ENCODE measurements at places on chromosomes 7 and 10.

GRCh38 chr7:101691822-101692384 is 62.8 kb upstream of the MYL10 start:
- no peak for DNase-seq

DNA sequence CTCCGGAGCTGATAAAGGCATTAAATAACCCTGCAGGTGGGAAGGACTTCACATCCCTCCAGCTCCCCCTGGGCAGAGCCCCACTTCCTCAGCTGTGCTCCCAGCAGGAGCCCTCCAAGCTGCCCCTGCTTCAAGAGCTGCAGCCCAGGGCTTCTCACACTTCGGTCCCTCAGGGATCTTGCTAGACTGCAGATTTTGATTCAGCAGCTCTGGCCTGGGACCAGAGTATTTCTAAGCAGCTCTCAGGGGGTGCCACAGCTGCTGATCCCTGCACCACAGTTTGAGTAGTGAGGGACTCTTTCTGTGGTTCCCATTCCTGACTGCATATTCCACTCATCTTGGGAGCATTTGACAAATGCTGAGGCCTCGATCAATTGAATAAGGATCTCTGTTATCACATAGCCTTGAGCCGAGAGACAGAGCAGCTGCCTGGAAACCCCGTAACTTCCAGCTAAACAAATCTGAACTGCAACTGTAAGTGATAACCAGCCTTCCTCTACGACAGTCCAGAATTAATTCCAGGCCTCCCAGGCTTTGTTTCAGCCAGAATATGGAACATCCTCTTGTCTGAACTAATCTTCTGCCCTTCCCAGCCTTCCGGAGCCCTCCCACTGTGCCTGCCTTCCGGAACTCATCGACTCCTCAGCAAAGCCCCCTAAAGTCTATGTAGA is 161.4 kb downstream of the CCDC3 start:
- DNase-seq = no peak

GRCh38 chr7:39133088-39133487 is 155.4 kb downstream of the POU6F2 start:
- DNase-seq = no peak

- DNase-seq = no peak
These were observed 303.5 kb downstream of the NEBL start for GRCh38 chr10:20593649-20594048.

GRCh38 chr10:22268503-22268902 is 47.7 kb upstream of the COMMD3 start:
- no peak for DNase-seq

DNA sequence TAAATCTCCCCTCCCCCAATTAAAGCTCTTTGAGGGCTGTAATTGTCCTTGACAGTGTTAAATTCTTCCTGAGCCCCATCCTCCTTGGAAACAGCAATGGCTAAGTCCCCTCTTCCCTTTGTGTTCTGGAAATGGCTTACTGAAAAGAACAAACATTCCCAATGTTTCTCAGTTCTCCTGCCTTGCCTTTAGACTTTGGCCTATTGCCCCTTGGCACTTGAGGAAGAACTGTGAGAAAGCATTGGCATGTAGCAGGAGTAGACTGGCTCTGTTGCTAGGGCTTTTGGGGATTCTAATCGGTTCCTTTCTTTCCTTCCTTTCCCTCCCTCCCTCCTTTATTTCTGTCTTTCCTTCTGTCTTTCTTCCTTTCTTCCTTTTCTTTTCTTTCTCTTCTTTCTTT is 463.3 kb upstream of the PODXL start:
- no peak for DNase-seq

- no peak for DNase-seq
These were observed 50.2 kb upstream of the PODXL start for GRCh38 chr7:131606346-131607290.

DNA sequence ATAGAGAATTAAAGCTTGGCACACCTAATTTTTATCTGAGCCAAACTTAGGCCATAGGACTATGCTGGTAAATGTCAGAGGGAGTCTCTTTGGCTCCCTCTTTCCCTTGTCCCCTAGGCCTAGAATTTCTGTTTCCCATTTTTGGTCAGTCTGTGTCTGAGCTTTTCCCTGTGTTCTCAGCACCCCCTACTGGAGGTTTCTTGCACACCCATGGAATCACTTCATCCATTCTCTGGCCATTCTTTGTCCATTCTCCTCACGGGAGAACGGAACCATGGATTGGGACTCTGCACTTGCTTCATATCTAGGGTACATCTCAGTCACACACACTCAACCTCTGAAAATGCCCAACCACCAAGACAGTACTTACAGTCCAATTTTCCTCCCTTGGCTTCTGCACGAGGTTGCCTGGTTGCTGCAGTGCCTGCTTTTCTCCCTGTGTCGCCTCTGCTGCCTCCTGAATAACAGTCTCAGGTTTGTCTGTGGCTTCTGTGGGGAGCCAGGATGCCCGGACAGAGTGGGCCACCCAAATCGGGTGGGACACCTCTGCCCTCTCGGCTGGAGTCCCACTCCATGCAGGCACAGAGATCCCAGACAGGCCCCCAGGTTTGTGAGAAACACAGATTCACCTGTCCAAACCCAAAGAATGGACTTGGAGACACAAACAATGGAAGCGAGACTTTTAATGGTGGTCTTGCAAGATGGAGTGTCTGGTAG is 35.1 kb upstream of the DNAH11 start:
- DNase-seq = no peak

- no peak for DNase-seq
These were observed 1005.3 kb upstream of the POT1 start for GRCh38 chr7:125934955-125935354.

GRCh38 chr10:70607936-70608335 is 5.4 kb upstream of the PRF1 start:
- no peak for DNase-seq

- no peak for DNase-seq
These were observed 108.9 kb upstream of the PDCD4 start for GRCh38 chr10:110762849-110763211.

- DNase-seq = no peak
These were observed 7.2 kb upstream of the PGAM2 start for GRCh38 chr7:44072364-44073231.

DNA sequence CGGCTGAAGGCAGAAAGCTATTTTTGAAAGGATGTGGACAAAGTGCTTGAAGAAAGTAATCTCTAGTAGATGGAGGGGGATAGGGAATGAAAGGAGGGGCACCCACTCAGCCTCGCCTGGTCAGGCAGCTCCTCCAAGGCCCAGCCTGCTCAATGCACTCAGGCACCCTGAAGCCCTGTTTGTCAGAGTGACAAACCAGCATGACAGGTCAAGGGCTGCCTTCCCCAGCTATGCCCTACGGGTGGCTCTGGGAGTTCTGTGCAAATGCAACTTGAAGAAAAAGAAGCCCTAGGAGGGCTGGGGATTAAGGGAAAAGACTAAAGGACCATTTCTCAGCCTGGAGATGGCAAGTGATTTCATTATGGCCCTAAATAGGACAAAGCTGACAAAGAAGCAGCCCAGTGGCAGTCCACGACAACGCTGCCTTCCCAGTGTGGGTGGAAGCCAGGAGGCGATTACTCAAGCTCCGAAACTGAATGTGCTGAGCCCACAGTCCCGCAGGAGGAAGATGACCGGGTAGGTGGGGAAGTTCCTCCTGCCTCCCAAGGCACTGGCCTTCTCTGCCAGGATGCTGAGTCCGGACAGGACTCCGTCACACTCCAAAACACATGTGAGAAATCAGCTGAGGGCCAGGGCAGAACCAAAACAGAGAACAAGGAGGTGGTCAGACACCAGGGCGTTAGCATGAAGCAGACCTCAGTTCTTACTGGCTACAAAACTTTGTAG is 16.3 kb downstream of the LIPA start:
- no peak for DNase-seq

All from activated CD8-positive, alpha-beta memory T cell treated with anti-CD3 and anti-CD28 coated beads for 1 hour (primary cell).